ENCODE measurements at places on chromosomes 12 and 14. TPM values are rescaled to one million over a fixed set of nuclear protein-coding genes. Genes with fewer than 3 reads are reported as not detected.

DNA sequence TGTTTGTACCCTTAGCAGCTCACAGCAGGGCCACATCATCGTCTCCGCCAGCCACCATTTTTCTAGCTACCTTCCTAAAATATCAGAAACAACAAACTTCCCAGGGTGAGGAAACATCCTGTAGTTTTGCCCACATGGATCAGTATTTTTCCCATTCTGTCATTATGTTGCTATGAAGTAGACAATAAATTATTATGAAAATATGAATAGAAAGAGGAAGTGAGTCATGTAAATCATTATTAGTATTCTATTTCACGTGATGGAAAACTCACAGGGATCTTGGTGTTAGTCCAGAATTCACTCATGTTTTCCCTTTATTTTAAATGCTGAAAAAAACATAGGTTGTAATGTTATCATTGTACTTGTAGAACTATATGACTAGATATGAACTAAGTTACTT is 319.4 kb downstream of the SYT1 start:
- DNase-seq = no peak
- H3K4me3 ChIP-seq = no peak overlapping the region
- no peaks in the 10 kb centered on the region for H3K36me3 ChIP-seq

OTX2 gene
- not detected for polyA plus RNA-seq

DNA sequence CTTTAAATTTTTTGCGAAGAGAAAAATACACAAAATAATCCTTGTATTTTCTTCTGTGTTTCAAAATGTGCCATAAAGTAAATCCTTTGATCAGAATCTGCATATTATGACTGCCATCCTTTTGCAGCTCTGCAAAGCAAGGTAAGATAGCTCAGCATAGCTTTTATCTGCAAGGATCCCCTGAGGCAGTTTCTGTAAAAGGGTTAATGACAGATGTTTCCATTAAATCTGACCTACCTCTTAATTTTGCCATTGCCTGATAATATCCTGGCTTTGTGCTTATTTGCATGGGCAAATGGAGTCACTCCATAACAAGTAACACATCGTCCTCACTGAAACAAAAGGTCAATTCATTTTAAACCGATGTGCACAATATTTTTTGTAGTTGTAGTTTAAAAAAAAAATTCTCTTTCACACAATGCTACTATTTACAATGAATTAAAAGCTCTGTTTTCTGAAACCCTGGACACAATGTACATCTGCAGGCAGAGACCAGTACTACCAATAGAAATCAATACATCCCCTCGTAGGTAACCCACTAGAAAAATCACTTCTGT is 108.5 kb upstream of the SOX5 start:
- no peaks in the 10 kb centered on the region for H3K27me3 ChIP-seq
- no peak overlapping the region for H3K4me3 ChIP-seq
- no peak for DNase-seq
- no peaks in the 10 kb centered on the region for H3K36me3 ChIP-seq

VIPAS39 gene
- polyA plus RNA-seq = 8.6 TPM

MSRB3 gene
- polyA plus RNA-seq = 0.23 TPM

DNA sequence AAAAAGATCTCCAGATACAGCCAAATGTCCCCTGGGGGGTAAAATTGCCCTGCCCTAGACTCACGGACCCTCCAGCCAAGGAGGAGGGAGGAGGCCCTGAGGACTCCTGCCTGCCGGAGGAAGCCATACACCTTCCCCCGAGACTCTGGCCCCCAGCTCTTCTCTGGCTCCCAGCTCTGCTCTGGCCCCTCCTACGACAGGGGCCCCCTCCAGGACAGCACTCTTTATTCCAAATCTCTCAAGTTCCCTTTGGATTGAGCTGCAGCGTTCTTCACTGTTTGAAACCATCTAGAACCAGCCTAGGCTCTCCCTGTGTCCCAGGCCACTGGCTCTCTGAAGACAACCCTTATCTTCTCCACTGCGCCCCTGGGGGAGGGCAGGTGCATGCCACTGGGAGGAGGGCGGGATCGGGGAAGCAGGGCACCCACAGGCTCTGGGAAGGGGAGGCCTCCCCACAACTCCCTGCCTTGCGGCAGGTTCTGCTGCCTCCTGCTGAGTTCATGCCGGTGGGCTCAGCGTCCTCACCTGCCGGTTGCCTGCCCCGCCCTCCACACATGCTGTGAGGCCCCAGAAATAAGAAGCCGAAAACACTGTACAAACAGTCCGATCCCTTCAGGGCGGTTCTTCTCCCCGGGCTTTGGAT is 112.7 kb downstream of the DICER1 start:
- no peaks in the 10 kb centered on the region for H3K4me1 ChIP-seq
- H3K36me3 ChIP-seq = no peaks in the 10 kb centered on the region
- H3K4me3 ChIP-seq = no peak overlapping the region
- no peak for DNase-seq
- no peak overlapping the region for H3K27ac ChIP-seq

GRCh38 chr12:8078398-8078797 is 3.7 kb upstream of the NECAP1 start:
- peaks cover 28% of the 10 kb centered on the region for H3K4me1 ChIP-seq
- H3K4me3 ChIP-seq = peak overlapping the region; percentile 83
- no peaks in the 10 kb centered on the region for H3K36me3 ChIP-seq
- no peaks in the 10 kb centered on the region for H3K27me3 ChIP-seq
- H3K27ac ChIP-seq = peak overlapping the region; percentile 67
- peak; percentile 19 for DNase-seq

GRCh38 chr14:60981633-60982455 is 799 bp downstream of the SLC38A6 start:
- DNase-seq = no peak
- H3K4me1 ChIP-seq = peaks cover 4% of the 10 kb centered on the region
- H3K27ac ChIP-seq = no peak overlapping the region
- H3K27me3 ChIP-seq = no peaks in the 10 kb centered on the region
- no peaks in the 10 kb centered on the region for H3K36me3 ChIP-seq
- H3K4me3 ChIP-seq = no peak overlapping the region

GRCh38 chr12:13208533-13209435 is 12.3 kb downstream of the EMP1 start:
- H3K27me3 ChIP-seq = no peaks in the 10 kb centered on the region
- H3K4me1 ChIP-seq = peaks cover 9% of the 10 kb centered on the region
- no peaks in the 10 kb centered on the region for H3K36me3 ChIP-seq
- H3K27ac ChIP-seq = no peak overlapping the region
- H3K4me3 ChIP-seq = no peak overlapping the region

DNA sequence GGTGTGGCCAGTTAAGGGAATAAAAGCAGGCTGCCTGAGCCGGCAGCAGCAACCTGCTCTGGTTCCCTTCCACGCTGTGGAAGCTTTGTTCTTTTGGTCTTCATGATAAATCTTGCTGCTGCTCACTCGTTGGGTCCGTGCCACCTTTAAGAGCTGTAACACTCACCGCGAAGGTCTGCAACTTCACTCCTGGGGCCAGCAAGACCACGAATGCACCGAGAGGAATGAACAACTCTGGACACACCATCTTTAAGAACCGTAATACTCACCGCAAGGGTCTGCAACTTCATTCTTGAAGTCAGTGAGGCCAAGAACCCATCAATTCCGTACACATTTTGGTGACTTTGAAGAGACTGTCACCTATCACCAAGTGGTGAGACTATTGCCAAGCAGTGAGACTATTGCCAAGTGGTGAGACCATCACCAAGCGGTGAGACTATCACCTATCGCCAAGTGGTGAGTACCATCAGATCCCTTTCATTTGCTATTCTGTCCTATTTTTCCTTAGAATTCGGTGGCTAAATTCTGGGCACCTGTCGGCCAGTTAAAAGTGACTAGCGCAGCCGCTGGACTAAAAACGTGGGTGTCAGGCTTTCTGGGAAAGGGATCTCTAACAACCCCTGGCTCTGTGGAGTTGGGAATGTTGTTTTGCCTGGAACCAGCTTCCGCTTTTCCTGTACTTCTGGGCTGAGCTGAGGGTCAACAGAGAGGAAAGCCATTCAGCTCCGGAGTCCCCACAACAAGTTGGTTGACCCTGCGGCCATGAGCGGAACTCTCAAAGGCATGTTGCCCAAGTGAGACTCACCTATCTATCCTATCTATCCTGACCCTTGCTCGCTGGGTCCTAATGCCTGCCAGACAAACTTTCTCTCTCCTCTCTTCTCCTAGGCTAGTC is at the start of gene DHRS2:
DHRS2 (plus strand) TSS at position 48 of the 895 bp plus-strand sequence. CDS start 2,501 bp downstream, outside the sequence.
- H3K36me3 ChIP-seq = no peaks in the 10 kb centered on the region
- peaks cover 11% of the 10 kb centered on the region for H3K4me1 ChIP-seq
- peak within 1 kb of the TSS; percentile 42 for H3K27ac ChIP-seq

CCDC175 gene
- not detected for polyA plus RNA-seq

- H3K27me3 ChIP-seq = no peaks in the 10 kb centered on the region
- no peak overlapping the region for H3K4me3 ChIP-seq
- H3K27ac ChIP-seq = peak overlapping the region; percentile 92
- H3K4me1 ChIP-seq = peaks cover 53% of the 10 kb centered on the region
These were observed 341.1 kb downstream of the EMP1 start for GRCh38 chr12:13537623-13538022.

IQSEC3 gene
- not detected for polyA plus RNA-seq

SERPINA9 gene
- polyA plus RNA-seq = not detected

DNA sequence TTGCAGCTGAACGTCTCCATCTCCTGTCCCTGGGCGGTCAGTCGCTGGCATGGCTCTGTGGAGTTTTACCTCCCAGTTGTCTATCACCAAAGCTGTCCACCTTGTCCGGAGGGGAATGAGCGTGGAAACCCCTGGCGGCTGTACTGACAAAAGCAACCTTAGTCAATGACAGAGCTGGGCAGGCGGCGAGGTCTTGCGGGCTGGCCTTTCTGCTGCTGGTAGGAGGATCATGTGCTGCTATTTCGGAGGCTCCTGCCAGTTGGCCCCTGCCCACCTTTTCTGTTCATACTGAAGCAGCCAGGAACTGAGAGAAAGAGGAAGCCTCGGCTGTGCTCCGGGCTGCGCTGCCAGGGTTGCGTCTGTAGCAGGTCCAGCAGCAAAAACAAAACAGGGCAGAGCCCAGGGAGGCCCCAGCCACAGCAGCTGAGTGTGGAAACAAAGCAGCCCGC is 57.7 kb downstream of the HMGA2 start:
- H3K27ac ChIP-seq = peak overlapping the region; percentile 24
- no peak overlapping the region for H3K4me3 ChIP-seq
- H3K4me1 ChIP-seq = peaks cover 18% of the 10 kb centered on the region

- no peaks in the 10 kb centered on the region for H3K36me3 ChIP-seq
- no peak for DNase-seq
- no peaks in the 10 kb centered on the region for H3K4me1 ChIP-seq
- no peak overlapping the region for H3K4me3 ChIP-seq
These were observed 155.7 kb downstream of the KIF26A start for GRCh38 chr14:104293851-104294627.

TGM1 gene
- not detected for polyA plus RNA-seq

DNA sequence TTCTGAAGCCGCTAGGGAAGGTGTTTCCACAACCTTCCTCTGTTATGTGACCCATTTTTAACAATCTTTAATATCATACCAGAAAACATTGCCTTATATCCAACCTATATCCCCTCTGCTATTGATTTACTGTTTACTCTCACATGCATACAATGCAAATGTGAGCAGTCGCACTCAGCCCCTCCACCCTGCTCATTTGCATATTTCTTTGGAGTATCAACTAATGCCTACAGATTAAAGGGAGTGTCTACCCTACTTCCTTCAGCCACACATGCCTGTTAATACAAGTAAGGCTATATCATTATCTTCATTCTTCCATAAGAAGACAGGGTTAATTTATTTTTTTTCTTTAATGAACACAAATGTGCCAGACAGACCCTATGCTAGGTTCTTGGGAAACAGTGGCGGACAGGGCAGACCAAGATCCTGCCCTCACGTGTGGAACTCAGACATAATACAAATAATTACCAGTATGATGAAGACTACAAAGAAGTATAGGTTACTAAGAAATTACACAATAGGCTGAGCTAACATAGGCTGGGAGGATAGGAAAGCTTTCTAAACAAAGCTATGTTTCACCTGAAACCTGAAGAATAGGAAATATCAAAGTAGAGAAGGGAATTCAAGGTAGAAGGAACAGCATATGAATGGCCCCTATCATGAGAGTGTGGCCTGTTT is 107.3 kb upstream of the MDM1 start:
- H3K4me3 ChIP-seq = no peak overlapping the region
- DNase-seq = no peak

DNA sequence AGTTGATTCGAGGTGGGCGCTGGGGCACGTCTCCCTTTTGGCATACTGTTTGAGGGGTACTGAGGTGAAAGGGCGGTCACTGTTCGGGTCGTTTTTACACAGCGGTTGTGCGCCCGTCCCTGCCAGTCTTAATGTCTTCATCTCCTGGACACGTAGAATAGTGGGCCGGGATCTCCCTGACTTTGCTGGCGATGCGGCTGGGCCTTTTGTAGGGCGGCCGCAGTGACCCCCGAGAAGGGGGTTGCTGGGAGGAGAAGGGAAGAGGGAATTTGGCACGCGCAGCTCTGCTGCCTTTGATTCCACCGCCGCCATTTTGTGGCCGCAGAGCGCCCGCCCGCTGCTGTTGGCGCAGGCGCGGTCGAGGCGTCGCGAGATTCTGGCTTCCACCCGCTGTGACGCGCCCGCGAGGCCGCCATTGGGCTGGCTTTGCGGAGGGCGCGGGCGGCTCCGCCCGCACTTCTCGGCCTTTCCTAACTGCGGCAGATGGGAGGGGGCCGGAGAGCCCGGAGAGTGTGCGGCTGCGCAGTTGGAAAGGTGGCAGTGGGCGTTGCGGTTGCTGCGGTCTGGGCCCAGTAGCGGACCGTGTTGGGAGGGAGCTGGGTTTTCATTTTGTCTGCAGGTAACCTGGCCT is 542 bp downstream of the SRSF5 start:
- peaks cover 63% of the 10 kb centered on the region for H3K4me1 ChIP-seq
- H3K4me3 ChIP-seq = peak overlapping the region; percentile 96
- H3K27me3 ChIP-seq = no peaks in the 10 kb centered on the region
- peak overlapping the region; percentile 100 for H3K27ac ChIP-seq

GRCh38 chr14:35958499-35958898 is 132.4 kb downstream of the BRMS1L start:
- DNase-seq = no peak
- H3K27me3 ChIP-seq = no peaks in the 10 kb centered on the region
- no peaks in the 10 kb centered on the region for H3K4me1 ChIP-seq

DNA sequence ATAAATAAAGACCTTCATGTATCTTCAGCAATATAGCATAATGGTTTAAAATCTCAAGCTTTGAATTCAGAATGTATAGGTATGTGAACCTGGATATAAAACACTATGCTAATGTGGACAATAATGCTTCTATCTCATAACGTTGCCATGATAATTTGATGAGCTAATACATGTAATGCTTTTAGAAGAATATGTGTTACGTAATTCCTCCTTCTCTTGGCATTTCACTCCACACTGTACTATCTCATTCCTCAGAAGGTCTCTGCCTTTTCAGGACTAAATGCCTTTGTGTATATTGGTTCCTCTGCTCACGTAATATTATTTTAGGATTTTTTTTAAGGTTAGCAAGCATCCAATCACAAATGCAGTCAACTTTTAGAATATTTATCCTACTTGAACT is 86.5 kb downstream of the FOXA1 start:
- no peak overlapping the region for H3K27ac ChIP-seq
- no peak overlapping the region for H3K4me3 ChIP-seq
- H3K27me3 ChIP-seq = no peaks in the 10 kb centered on the region
- H3K36me3 ChIP-seq = no peaks in the 10 kb centered on the region

DNA sequence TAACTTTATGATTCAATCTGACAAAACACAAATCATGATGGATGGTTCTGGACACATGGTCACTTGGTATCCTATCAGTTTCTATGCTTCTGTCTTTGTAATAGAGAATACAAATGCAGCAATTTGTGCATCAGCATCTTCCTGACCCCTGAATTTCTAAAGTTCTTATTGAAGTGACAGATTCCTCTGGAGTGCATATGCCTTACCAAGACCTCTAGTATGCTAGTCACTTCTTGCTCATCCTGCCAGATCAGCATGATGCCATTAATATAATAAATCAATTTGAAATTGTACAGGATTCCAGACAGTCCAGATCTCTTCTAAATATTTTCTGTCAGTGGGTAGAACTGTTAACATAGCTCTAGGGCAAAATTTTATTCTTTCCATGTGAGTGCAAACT is 40.6 kb upstream of the GLIPR1 start:
- no peak overlapping the region for H3K27ac ChIP-seq

- H3K4me1 ChIP-seq = no peaks in the 10 kb centered on the region
- no peaks in the 10 kb centered on the region for H3K36me3 ChIP-seq
- no peak overlapping the region for H3K4me3 ChIP-seq
These were observed 68.0 kb downstream of the SERPINA3 start for GRCh38 chr14:94679937-94680861.

Measured in naive B cell (primary cell).